ENCODE measurements at places on chromosomes 2 and 18.

DNA sequence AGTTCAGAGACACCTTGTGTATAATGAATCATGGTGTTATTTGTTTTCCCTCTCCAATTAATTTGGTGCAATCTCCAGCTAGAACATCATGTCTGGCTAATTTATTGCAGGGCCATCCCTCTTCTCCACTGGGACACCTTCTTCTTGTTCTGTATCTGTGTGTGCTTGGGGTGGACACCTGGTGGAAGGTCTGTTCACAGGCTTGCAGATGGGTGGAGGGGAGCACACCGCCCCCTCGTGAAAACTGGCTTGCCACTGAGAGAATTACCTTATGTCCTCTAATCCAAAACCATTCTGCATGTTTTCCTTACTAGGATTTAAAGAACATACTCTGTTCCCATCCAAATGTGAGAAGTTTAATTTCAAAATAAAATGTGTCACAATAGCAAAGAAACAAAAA, 1160.4 kb upstream of the ZEB2 start:
- no peak for DNase-seq

GRCh38 chr2:50391556-50391955, 640.4 kb downstream of the NRXN1 start:
- no peak for DNase-seq

DNA sequence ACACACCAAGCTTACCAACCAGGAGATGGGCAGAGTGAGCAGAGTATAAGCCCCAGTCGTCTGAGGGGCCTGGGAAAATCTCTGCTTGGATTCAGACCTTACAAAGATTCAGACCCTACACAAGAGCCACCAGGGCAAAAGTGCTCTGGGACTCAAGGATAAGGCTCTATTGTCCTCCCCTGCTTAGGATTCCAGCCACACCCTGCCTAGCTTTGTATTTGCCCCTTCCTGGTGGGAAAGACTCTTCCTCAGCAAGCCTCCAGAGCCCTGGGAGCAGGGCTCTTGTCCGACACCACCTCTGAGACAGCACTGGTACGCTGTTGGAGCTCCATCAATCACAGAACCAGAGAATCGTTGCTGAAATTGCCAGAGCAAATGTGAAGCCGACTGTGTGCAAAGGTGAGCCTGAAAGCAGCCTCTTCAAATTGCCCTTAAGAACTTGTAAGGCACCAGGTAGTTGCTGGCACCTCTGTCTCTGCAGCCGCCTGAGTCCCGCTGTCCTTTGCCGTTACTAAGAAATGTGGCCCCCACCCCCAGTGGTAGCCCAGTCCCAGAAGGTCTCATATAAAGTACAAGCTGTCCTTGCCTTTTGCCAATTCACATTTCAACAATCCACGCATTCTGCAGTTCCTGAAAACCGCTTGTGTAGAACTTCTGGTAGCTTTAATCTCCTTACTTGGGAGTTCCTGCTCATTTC, 148.7 kb downstream of the CTIF start:
- no peak for DNase-seq

GRCh38 chr2:217482056-217482710, 520.6 kb downstream of the TNS1 start:
- DNase-seq, result no peak

- no peak for DNase-seq
Observed at GRCh38 chr2:61898810-61899209, 6.7 kb upstream of the COMMD1 start.

GRCh38 chr2:222525811-222526210, 101.5 kb downstream of the SGPP2 start:
- no peak for DNase-seq

- DNase-seq, result no peak
Observed at GRCh38 chr18:36089001-36089400, 21.6 kb upstream of the RPRD1A start.

GRCh38 chr2:127261804-127262406, 32.0 kb downstream of the ERCC3 start:
- DNase-seq, result no peak

- DNase-seq, result no peak
Observed at GRCh38 chr18:61236356-61237057, 96.7 kb upstream of the CDH20 start.

DNA sequence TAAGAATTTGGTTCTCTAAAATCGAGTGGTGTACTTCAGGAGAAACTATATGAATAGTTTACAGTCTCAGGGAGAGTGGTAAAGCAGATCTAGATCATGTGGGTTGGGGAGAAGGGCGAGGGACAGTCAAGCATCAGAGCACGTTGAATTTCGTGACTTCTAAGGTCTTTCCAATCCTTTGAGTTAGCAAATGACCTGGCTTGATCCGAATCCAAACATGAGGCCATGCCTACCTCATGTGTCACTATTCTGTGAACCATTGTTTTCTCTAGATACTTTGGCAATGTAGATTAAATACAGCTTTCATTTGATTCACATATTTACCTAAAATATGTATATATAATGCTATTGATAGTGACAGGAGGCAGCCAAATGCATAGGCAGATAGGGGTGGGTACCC, 674.9 kb downstream of the NYAP2 start:
- DNase-seq, result no peak

- DNase-seq, result peak; percentile 87
Observed at GRCh38 chr2:25331686-25332365, 9.9 kb downstream of the DNMT3A start.

DNA sequence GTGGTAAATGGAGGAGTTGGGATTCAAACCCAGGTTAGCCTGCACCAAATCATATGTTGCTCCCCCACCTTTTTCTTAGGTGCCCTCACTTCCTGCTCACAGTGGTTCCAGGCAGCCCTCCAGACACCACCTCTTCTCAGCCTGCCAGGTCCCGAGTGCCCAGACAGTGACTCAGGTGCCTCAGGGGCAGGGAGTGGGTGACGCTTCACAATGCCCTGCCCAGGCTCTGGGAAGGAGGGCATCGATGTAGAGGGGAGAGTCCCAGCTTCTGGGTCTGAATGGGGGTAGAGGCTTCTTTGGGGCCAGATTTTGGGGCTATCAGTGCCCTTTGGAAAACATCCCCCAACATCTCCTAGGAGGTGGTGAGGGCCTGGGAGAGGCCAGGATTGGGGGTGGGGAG, 5.2 kb upstream of the DNAJB2 start:
- DNase-seq, result no peak
